Inflammatory macrophage treated with lipopolysaccharide for 1 hour (primary cell): ENCODE measurements at places on chromosomes 16 and 17.

GRCh38 chr16:3085868-3086595, 13.1 kb downstream of the ZSCAN10 start:
- no peak for DNase-seq

- no peak for DNase-seq
Measured at GRCh38 chr16:62077998-62078397, 41.8 kb upstream of the CDH8 start.

- DNase-seq, result no peak
Measured at GRCh38 chr17:28279411-28279810, 39.6 kb upstream of the TMEM97 start.

DNA sequence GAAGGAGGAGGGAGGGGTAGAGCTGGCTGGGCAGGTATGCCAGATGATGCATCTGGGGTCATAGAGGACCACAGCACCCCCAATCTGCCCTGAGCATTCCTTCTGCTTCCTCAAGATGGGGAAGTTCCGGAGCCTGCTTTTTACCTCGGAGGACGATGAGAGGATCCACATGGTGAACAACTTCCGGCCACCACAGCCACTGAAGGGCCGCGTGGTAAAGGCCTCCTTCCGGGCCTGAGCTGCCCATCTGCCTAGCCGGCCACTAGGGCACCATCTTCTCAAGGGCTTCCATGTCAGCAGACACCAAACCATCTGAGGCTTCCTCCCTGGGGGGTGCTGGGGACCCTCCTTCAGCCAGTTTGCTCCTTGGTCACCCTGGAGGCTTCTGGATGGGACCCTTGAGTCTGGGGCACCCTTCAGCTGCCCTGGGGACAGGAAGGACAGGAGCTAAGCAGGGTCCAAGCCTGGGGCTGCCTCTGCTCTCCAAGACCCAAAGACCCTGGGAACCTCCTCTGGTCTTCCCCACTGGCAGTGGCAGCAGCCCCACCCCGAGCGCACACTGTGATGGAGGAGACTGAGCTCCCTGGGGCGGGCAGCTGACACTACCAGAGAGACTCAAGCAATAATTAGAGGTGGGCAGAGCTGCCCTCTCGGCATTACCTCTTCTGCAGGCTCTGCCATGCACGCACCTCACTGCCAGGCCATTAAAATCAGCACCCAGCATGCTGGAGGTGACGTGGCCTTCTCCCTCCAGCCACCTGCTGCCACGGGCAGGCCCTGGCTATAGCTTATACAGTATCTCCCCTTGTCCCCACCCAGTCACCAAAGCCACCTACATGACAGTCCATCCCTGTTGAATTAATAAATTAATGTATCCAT, 9.3 kb downstream of the CA7 start:
- DNase-seq, result no peak

GRCh38 chr16:2426941-2427361, 2.3 kb upstream of the CCNF start:
- no peak for DNase-seq

DNA sequence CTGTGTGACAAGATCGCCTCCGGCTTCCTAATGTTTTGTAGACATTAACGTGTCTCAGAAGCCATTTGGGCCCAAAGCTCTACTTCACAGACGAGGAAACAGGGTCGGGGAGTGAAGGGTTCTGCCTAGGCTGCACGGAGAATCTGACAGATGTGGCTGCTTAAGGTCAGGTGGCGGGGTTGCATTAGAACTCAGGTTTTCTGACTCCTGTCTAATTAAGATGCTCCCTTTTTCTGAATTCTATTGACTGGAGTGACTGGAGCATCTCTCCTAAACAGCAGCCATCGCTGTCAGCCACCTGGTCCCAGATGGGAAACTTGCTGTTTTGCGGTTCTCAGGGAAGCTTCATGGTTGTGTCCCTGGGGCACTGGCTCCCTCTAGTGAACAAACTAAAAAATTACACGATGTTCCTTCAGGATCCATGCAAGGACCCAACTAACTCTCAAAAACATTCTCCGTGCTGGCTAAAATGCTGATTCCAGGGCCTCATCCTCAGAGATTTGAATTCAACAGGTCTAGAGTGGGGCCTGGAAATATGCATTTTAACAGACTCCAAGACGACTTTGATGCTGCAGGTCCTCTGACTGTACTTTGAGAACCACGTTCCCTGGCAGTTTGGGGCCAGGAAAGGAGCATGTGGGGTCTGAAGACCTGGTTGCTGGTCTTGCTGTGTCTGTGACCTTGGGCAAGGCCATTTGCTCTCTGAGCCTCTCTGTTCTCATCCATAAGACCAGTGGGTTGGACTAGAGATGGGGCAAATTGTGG, 117.4 kb downstream of the IRF8 start:
- peak; percentile 74 for DNase-seq

GRCh38 chr16:84821728-84822689, 2.2 kb downstream of the CRISPLD2 start:
- DNase-seq, result peak; percentile 36

DNA sequence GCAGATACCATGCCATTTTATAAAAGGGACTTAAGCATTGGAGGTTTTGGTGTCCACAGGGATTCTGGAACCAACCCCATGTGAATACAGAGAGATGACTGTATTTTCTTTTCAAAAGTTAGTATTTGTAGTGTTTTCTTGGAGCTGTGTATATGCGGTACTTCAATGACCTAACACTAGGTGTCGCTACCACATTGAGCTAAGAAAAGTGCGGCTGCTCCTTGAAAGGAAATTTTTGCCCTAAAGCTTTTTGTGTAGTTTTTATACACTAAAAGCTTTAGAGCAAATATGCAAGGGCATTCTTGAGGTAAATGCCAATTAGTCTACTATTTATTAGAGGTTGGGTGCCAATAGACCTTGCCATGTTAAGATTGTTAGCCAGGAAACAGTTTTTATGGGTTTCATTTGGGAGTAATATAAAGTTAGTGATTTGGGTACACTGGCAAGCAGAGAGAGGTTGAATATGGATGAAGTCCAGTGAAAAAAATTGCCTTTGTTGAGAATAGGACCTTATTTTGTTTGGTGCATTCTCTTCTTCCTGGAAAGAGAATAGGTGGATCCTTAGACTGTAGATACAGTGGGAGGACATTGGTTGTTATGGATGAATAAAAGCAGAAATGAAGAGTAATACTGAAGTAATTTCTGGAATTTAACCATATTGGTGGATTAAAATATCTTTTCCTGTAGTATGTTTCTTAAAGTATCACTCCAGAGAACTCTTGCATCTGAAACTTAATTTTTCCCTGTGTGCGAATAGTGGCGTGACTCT, 43.3 kb downstream of the BCAS3 start:
- peak; percentile 79 for DNase-seq

DNA sequence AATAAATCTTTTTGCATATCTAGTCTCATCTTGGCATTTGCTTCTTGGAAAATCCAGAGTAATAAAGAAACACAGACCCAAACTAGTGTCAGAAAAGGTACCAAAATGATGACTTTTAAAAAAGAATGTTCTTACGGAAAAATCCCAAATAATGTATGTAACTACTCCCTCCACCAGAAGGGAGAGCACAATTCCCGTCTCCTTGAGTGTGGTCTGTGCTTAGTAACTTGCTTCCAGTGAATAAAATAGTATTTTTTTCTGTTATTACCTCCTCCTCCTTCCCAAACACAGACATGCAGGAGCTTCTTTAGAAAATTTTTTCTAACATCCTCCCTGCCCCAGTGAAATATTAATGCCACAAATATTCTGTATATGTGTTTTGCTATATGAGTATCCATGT, 358.1 kb downstream of the ZFHX3 start:
- DNase-seq, result no peak

- no peak for DNase-seq
Measured at GRCh38 chr17:44927696-44928095, 12.4 kb upstream of the GFAP start.
